ENCODE measurements at places on chromosomes 7 and 10.

GRCh38 chr10:73591935-73592699 lies 975 bp upstream of the USP54 start:
- peak; percentile 93 for DNase-seq

DNA sequence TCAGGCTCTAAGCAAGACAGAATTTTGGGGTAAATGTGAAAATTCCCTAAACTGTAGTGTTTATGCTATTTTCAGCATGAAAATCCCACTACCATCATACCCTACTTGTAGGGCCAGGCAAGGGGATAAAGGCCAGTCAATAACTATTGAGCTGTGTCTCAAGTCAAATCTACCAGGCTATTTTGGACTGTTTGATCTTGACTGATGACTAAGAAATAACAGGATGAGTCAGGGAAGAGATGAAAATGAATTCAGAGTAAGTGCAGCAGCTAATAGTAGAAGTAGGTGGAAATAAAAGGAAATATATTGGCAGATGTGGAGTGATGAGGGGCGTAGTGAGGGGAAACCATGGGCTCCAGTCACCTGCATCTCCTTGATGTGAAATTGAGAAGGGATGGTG lies 225.8 kb upstream of the PHYHIPL start:
- DNase-seq = no peak

DNA sequence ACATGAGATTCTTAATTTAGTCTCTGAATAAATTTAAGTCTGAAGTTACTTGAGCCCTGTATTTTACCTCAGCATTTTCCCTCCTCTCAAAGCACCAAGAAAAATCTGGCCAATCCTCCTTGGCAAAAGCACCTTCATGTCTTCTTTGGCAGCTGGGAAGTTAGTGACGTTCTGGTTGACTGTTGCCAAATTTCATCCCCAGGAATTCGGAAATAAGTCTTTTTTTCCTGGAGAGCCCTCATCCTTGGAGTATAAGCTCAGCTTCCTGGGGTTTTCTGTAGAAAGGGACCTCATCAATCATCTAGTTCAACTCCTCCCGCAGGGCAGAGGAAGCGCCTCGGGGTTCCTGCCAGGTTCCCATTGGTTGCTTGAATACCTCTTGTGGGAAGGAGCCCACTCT lies 377.6 kb downstream of the PHTF2 start:
- DNase-seq = no peak

- DNase-seq = no peak
Observed at GRCh38 chr7:35691827-35692307, 3.1 kb downstream of the HERPUD2 start.

DNA sequence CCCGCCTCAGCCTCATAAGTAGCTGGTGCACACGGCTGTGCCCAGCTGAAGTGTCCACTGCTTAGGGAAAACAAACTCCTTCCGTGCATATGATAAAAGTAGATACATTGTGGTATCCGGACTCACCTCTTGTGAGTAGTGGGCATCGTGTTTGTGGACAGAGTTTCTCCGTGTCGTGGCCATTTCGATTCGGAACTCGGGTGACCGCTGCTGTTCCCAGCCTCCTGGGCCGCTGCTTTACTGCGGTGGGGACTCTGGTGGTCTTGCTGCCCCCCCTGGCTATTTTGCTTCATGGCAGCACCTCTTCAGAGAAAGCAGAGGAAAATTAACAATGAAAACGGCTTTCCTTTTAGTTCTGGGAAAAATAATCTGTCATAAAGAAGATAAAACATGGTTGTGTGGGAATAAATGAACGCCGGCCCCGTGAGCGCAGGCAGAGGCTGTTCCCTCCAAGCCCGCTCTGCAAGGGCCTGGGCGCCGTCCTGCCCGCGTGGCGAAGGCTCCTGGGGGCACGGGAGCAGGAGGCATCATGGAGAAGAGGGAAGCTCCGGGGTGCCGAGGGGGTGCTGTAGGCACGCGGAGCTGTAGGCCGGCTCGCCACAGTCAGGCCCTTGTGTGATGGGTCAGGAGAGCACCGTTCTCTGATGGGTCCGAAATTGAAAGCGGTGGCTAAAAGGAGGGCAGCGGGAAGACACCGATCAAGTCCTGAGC lies 107.4 kb downstream of the ACTR3B start:
- no peak for DNase-seq

GRCh38 chr10:11581213-11581612 lies 30.2 kb downstream of the USP6NL start:
- no peak for DNase-seq

GRCh38 chr7:74364061-74364460 lies 74.9 kb downstream of the CLIP2 start:
- peak; percentile 80 for DNase-seq

GRCh38 chr10:98314532-98315284 lies 46.7 kb upstream of the LOXL4 start:
- DNase-seq = no peak

DNA sequence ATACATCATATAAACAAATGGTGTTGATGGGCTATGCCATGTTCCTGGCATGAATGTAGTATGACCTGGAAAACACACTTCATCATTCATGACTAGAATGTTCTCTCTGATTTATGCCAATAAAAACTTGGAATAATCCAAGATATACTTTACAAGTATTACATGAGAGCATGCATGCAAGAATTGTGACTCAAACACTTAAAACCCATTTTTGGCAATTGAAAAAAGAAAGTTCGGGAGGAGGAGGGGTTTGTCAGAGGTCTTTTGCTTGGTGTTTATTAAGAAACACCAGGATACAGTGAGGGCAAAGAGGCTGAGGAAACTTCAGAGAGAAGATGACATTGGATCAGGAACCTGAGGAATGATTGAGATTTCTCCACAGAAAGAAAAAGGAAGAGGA lies 10.2 kb upstream of the CUL1 start:
- no peak for DNase-seq

- no peak for DNase-seq
Observed at GRCh38 chr7:90455163-90456030, 14.0 kb upstream of the PTTG1IP2 start.

DNA sequence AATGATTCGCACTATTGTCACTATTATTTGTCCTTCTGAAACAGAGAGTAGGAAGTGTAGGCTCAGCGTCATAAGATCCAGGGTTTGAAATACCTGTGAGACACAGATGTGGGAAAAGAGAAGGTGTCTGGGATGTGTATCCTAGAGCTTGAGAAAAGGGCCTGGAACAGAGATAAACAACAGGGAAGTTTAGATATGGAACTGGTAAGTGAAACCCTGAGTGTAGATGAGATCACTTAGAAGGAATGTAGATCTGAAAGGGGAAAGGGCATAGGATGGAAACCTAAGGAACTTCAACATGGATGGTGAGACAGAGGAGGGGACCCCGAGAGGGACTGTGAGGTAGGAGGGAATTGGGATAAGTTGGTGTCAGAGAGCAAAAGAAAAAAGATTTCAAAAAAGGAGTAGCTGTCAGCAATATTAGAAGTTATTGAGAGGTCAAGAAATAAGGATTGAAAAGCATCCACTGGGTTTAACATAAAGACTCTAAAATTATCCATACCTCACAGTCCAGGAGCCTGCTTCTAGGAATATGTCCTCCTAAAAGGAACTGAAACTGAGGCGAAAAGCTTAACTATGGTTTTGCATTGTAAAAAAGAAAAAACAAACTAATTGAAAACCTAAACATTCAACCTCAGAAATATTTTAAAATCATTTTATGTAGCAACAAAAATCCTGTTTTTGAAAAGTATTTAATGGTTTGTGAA lies 119.2 kb upstream of the NPVF start:
- no peak for DNase-seq

GRCh38 chr10:21626457-21627161 lies 92.6 kb downstream of the MLLT10 start:
- DNase-seq = no peak

DNA sequence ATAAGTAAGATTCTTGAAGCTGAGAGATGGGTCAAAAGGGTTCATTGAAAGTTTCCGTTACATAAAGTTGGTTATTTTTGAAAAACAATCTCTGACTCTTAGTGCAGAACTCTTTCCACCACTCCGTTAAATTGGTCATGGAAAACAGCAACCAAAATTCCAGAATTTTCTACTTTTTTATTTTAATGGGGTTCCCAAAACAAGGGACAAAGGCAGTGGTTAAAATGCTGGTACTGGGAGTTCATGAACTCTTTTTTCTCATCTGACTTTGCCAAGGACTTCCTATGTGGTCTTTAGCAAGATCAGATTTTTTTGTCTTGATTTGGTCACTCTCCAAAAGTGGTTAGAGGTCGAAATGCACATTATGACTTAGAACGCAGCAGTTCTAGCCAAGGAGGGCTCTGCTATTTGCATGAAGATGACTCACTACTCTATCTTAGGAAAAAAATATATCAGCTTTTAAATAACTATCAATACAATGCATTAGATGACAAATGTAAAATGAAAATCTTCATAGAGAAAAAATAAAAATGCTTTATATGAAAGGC lies 145.7 kb downstream of the REEP3 start:
- no peak for DNase-seq

GRCh38 chr10:101031796-101032636 lies 982 bp downstream of the SFXN3 start:
- peak; percentile 90 for DNase-seq

GRCh38 chr10:78542521-78542920 lies 508.9 kb downstream of the RPS24 start:
- DNase-seq = peak; percentile 59

DNA sequence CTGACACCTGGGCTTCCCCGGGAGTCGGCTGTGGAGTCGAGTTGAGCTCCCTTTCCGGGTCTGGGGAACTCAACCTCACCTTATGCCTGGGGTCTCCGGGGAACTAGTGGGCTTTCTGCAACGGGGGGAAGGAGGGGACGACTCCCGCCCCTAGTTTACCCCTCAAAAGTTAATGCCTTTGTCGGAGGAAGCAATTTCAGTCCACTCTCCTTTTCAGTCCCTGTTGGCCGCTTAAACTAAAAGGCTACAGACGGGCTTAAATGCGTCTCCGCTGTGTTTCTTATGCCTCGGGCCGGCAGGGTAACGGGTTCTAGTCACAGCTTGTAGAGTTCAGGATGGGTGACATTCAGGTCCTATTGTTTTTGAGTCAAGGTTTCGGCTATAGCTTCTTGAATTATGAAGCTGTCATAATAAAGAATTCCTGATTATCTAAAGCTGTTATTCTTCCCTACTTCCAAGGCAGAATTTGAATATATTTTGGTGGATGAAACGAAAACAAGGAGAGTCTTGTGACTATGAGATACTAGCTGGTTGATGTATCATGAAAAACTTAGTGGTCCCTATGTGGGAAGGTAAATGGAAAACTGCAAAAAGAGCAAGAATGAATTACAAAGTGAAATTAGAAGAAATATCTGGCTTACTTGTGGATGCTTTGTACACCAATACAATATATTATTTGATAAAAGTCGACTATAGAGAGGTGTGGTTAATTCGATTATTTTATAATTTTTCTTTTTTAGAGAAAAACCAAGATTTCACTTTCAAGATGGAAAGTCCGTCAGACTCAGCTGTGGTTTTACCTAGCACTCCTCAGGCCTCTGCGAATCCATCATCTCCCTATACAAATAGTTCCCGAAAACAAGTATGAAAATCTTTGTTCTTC lies 495 bp downstream of the SFR1 start:
- DNase-seq = no peak

DNA sequence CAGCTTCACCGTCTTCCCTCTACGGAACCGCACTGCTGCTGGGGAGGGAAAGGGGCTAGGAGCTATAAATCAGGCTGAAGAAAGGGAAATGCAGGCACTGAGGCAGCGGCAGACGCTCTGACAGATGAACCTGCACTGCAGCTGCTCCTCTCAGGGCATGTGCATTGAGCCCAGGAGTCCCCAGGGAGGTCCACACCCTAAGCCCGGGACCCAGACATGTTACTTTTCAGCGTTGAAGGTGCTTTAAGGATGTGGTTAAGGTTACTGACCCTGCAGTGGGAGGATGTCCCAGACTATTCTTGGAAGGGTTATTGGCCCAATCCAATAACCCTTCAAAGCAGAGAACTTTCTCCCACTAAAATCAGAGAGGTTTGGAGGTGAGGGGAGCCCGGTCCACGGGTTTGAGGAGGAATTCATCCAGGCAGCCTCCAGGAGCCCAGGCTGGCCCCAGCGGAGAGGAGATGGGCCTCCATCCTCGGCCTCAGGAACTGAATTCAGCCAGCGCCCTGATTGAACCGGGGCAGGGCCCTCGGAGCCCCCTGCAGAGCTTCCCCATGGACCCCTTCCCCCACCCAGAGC lies 75.4 kb downstream of the ADARB2 start:
- peak; percentile 11 for DNase-seq

DNA sequence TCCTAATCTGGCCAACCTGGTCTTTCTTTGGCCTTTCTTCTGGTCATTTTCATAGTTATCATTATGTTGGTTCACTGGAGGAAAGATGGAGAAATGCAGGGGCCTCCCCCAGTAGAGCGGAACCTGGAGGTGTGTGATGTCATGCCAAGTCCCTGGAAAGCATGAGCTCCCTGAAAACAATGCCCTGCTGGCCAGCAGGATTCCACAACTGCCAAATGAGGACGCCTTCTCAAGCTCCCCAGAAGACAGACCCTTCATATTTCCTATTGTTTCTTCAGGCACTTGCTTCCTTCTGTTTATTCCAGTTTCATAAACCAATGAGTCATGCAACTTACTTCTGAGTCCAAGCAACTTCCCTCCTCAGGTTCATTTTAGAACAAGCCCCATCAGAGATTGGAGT lies 339.0 kb downstream of the GATA3 start:
- DNase-seq = no peak

GRCh38 chr10:74363727-74364126 lies 212.7 kb downstream of the ADK start:
- no peak for DNase-seq

- no peak for DNase-seq
Observed at GRCh38 chr7:140723006-140723405, 26.5 kb downstream of the NDUFB2 start.

DNA sequence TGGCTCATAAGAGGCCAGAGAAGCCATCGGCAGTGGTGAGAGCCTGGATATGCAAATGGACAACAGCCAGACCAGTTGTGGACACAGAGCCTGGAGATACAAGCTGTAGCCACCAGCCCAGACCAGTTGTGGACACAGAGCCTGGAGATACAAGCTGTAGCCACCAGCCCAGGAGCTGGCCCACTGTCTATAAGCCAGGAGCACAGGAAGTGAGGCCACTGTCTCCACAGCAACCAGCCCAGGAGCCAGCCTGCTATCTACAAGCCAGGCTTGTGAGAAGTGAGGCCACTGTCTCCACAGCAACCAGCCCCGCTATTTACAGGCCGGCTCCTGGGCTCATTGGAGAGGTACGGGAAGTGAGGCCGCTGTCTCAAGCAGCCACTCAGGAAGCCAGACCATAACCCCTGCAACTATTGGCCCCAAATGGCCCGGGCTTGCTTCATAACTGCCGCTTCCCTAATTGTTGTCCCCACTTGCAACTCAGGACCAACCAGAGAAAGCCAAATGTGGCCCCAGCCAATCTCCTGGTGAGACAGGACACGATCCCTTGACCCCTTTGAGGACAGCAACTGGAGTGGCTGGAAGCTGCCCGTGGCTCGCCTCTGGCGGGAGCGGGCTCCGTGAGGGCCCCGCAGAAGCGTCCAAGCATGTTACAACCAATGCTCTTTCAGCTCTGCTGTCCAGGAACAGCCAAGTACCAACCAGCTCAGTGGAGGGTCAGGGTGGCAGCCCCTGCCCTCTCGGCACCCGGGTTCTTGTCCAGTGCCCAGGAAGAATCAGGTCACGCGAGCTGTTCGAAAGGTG lies 44.1 kb upstream of the CNPY1 start:
- peak; percentile 83 for DNase-seq

Measured in endodermal cell (in vitro differentiated cells).